ENCODE measurements at places on chromosomes 4 and X.

DNA sequence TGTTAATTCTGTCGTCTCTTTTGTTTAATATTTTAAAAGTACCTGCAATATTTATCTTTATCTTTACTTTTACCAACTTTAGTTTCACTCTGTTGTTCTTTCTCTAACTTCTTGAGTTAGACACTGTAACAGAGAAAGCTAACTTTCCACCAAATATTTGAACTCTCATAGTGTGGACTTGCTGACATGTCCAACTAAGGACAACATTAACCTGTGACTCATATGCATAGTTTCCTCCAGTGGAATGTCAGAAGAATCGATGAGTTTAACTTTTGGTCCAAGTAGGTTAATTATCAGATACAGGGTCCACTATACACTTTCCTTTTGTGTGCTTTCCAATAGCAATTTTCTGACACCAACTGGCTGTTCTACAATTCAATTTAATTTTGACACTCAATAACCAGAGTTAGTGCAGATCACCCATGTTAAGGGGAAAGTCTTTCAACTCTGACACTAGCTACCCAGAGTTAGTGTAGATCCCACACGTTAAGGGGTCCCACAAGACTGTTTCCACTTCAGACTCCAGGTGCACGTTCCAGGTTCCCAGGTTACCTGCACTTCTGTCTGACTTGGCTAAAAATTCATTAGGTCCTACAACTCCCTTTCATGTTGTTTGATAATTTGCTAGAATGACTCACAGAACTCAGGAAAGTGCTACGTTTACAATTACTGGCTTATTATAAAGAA, 559.0 kb upstream of the AMOT start:
- no peak for DNase-seq

DNA sequence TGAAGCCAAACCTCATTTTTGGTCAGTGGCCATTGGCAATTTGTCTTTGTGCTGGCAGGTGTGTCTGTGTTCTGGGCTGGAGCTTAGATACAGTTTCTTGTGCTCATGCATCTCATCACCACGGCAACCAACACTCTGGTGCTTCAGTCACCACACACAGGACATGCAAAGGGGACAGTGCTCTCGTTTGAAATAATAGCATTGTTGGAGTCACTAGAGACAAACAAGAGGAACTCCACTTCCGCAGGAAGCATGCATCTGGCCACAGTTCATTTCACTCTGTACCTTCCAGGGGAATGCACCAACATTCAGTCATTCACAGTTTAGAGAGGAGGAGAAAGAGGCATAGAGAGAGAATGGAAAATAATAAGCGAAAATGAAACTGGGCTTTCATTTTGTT, 267.4 kb downstream of the ANK2 start:
- DNase-seq, result no peak

DNA sequence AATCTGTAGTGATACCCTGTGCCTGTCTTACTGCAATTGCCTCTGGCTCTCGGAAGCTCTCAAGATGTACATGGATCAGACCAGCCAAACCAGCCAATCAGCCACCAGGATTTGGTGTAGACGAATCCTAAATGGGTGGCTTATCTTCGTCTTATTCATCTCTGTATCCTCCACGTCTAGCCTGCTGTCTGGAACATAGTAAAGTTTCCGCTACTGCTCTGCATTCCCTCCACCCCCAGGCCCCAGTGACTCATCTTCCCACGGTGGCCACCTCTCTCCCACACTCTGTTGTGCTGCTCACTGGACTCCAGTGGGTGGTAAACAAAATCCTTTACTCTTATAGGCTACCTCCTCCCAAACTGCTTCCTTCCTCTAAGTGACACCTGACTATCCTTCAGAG, 37.8 kb downstream of the SEPTIN6 start:
- no peak for DNase-seq

DNA sequence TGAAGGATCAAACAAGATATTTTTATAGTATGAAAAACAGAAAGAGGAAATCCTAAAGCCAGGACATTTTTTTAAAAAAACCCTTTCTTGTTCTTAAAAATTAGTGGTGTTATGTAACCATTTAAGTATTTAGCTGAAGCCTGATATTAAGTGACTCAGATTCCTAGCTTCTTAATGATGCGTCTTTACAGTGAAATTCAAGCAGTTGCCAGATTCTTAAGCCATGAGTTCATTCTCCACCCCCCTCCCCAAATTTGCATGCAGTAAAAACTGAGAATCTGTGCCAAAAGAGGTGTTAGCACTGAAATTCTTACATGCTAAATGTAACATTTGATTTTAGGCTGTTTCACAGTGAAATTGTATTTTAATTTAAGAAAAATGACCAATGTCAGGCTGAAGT, 180.8 kb downstream of the RAPGEF2 start:
- no peak for DNase-seq

- peak; percentile 11 for DNase-seq
Measured at GRCh38 chr4:3160438-3160837, 86.0 kb downstream of the HTT start.

DNA sequence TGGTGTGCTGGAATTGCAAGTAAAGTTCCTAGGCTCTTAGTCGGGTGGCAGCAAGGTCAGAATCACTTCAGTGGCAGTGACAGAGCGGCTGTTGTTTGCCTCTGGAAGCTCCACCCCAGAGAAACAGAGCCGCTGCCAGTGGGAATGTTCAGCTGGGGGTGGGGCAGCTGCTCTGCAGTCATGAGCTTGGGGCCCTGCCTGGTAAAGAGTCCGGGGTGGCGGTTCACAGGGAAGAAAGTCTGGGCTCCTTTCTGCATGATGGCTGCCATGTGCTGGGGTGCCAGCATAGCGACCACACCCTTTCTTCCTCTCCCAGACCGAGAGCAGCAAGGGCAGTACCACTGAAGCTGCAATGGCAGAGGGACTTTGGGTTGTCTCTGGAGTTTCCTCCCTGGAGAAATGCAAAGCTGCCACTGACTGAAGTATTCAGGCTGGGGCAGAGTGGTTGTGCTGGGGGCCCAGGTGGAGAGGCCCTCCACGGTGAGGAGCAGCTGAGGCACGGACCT, 108.8 kb upstream of the CENPE start:
- DNase-seq, result no peak

DNA sequence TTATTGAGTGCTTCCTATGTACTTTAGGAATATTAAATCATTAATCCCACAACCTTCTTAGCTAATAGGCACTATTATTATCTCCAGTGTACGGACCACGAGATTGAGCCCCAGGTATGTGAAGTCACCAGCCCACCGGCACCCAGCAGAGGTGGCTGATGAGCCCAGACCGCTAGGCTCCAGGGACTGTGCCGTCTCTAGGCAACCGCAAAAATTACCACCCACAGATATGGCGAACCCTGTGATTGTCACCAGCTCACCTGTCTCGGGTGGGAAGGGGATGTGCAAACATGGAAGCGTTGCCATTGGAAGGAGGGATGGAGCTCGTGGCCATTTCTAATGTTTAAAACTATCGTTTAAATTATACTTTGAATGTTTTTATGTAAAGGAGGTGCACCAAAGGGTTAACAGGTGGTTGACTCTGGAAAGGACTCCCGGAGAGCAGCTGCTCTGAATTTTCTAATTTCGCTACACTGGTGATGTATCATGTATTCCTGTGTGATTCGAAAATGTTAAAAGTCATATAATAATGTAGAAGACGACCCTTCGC, 21.0 kb upstream of the JAKMIP1 start:
- no peak for DNase-seq

- DNase-seq, result no peak
Measured at GRCh38 chrX:123617007-123617406, 115.8 kb downstream of the THOC2 start.
